Inflammatory macrophage treated with lipopolysaccharide for 1 hour (primary cell): ENCODE measurements at places on chromosomes 3 and 15.

DNA sequence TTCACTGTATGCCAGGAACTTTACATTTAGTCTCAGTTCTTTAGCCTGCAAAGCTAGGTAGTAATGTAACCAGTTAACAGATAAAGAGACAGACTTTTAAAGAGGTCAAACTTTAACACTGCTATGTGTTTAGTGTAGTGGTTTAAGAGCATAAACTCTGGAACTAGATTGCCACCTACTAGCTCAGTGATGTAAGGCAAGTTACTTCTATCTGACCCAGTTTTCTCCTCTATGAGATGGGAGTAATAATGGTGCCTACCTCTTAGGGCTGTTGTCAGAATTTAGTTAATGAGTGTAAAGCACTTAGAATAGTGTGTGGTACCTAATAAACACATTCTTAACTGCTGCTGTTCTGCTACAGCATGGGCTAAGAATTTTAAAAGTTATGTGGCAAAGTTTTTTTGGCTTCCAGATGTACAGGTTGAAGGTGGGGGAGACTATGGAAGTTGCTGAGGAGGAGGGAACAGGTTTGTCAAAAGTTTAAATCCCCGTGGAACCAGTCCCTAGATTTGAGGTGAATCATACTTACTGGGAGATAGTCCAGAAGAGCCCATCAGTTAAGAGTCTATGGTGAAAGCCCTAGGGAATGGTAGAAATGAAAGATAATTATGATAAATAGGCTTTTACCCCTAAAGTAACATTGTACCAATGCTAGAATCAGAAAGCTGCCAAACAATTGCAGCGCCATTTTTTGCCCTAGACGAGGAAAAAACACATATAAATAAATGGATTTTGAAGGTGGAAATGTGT is 13.9 kb downstream of the TSC22D2 start:
- no peak for DNase-seq

- DNase-seq, result no peak
These were observed 10.2 kb upstream of the TMEM212 start for GRCh38 chr3:171832989-171833388.

DNA sequence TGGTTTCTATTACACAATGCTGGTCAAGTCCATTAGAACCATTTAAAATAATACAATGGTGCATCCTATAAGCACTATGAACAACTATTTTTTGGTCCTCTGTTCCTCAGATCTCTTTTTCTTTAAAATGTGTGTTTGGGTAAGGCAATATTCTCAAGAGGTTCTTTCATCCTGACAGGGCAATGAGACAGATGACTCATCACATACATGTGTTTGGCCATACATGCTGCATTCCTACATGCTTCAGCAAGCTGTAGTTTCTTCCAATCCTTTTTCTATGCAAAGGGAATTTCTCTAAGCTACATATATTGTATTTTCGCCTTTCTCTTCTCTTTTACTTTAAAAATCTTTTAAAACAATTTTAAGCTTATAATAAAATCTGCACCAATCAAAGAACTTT is 52.7 kb downstream of the OTOL1 start:
- no peak for DNase-seq

DNA sequence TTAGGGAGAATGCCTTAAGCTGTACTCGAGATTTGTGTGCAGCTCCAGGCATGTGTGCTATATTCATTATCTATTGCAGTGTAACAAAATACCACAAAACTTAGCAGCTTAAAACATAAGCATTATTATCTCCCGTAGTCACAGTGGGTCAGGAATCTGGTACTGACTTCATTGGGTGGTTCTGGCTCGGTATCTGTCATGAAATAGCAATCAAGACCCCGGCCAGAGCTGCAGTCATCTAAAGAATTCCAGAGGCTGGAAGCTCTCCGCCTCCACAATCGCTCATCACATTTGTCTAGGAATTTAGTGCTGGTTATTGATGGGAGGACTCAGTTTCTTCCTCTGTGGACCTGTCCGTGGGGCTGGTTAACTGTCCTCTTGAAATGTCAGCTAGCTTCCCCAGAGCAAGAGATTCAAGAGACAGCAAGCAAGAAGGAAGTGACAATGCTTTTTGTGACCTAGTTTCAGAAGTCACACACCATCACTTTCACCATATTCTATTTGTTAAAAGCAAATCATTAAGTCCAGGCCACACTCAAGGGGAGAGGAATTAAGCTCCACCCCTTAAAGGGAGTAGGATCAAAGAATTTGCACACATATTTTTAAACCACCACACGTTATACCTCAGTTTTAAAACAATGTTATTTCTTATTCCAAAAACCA is 76.1 kb downstream of the TOP2B start:
- DNase-seq, result no peak

- DNase-seq, result no peak
These were observed 810.3 kb downstream of the ROBO1 start for GRCh38 chr3:78957456-78957855.

- DNase-seq, result no peak
These were observed 279.0 kb upstream of the VEPH1 start for GRCh38 chr3:157782236-157782635.

- no peak for DNase-seq
These were observed 979.0 kb downstream of the TUSC7 start for GRCh38 chr3:117688583-117688982.

DNA sequence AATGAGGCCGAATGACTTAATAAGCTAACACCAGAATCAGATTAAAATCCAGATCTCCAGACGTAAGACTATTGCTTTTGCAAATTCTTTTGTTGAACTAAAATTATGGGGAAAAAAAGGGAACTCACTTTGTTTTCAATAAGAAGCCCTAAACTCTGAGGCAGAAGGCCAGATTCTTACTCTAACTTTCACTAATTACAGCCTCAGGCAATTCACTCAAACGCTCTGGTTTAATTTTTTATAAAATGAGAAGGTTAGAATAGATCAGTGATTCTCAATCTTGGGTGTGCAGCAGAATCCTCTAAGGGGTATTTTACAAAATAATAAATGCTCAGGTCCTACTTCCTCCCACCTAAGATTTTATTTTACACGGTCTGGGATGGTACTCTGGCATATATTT is 38.1 kb downstream of the C3orf70 start:
- DNase-seq, result no peak

DNA sequence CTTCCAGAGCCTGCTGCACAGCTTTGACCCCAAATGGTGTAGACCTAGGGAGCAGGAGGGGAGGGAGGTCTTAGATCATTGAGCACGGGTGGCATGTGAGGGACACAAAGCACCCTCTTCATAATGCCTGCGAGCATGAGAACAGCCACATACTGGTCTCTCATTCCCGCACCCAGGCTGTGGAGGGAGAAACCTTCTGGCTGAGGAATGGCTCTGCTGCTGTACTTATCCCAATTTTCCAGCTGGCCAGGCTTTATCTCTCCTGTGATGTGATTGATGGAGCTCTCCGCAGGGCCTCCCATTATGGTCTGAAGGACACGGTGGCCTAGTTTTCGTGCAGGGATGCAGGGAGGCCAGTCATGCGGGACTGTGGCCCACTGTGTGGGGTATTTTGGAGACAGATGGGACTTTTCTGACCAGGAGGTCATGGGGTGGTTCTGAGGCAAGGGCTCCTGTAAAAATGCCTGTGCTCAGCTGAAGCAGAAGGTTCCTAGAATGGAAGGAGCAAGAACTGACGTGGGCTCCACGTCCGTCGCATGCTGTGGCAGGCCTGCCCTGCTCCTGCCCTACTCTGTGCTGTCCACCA is 251.5 kb downstream of the PLCL2 start:
- DNase-seq, result no peak

DNA sequence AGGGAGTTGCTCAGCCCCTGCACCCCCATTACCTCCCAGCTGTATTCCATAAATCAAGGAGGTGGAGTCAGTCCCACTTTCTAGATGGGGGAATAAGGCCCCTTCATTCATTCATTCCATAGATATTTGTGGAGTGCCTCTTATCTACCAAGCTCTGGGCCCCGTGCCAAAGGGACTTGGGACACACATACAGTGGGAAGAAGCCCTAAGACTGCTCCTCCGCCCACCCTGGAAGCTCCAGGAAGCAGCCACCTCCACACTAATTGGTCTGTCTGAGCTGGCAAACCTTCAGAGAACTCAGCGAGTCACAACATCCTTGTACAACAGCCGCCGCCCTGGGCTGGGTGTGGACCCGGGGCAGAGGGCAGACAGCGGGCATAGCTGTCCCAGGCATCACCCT is 6.4 kb downstream of the STRA6 start:
- peak; percentile 86 for DNase-seq

DNA sequence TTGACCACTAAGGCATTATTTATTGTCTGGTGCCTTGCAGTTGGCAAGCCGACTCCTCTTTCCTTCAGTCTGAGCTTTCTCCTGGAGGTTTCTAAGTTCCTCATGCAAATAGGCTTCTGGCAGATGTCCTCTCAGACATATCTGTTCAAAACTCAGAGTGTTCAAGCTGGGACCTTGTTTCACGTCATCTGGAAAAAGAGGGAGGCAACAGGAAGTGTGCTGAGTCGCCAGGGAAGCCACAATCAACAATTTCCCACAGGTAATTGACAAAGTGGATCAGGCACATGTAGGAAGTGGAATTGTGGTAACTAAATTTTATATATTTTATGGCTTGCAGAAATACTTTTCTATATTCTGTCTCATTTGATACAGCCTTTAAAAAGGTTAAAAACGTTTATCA is 14.6 kb downstream of the SCG5 start:
- DNase-seq, result no peak

DNA sequence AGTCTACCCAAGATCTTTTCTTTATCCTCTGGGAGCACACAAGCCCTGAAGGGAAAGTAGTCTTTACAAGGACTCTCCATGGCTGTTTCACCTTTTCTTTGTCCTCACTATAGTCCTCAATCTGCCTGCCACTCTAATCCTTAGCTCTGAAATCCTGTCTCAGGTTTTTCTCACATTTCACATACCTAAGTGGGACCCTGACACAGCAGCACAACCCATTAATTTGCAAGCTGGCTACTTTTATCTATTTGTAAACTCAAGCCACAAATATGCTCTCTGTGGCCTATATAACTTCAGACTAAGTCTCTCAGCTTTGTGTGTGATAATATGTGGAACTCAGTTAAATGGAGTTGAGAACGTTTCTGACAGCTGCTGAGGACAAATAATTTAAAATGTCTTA is 19.8 kb downstream of the SIN3A start:
- DNase-seq, result no peak

- no peak for DNase-seq
These were observed 228.5 kb downstream of the UNC13C start for GRCh38 chr15:54206586-54207321.

DNA sequence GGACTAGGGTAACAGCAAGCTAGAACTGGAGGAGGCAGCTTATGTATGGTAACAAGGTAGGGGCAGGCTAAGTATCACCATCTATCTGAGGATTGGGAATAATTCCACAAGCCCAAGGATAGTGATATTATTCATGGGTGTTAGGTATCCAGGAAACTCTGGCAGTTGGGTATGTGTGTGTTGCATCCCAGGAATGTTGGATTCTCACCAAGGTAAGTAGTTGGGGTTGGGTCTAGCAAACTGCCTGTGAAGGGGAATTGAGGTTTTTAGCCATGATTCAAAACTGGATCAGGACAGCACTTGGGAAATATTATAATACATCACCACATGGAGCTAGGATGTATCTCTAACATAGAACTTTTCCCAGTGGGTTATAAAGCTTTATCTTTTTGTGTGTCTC is 626.4 kb upstream of the GOLIM4 start:
- no peak for DNase-seq

DNA sequence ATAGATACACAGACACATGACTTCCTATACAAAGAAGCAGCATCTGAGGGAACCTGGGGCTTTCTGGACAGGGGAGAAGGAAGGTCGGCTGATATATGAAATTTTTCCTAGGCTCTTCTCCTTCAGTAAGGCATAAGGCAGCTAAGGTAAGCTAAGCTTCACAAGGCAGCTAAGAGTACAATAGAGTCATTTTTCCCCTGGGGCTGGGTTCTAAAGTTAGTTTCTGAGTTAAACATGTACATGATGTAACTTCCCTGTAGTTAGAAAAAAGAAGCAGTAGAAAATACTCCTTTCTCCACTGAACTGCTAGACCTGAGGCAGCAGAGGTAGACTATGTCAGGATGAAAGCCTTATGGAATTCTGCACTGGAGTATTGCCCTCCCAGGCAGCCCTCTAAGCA is 109.6 kb downstream of the PLD1 start:
- no peak for DNase-seq

GRCh38 chr15:77846986-77847385 is 214.3 kb upstream of the LINGO1 start:
- no peak for DNase-seq

DNA sequence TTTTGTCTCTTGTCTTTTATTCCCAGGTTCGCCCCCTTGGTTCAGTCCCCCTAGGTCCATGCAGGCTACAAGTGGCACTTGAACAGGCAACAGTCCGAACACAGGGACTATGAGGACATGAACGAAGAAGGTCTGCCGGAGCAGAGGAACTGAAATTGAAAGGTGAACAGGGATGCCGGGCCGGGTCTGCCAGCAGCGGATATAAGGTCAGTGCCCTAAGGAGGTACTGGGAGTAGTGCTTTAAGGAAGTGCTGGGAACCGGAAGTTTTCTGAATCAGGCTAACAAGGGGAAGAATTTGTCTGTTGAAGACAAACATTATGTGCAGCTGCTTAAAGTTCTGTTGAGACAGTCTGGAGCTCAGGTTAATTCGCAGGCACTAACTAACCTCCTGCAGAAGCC is 46.8 kb downstream of the LSM3 start:
- DNase-seq, result peak; percentile 21

DNA sequence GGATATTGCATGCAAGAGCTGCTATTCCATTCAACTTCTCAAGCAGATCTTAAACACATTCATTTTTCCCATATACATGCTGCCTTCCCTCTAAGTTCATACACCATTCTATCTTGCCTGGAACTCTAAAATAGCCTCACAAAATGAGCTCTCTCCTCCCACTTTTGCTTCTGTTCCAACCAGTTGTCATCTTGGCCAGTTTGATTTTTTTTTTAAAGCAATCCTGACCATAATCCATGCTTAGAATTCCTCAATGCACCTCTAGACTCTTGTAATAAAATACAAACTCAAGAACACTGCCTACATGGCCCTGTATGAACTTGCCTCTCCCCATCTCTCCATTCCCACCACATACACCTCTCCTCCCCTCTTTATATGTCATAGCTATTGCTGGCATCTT is 68.6 kb upstream of the NPHP3 start:
- no peak for DNase-seq

DNA sequence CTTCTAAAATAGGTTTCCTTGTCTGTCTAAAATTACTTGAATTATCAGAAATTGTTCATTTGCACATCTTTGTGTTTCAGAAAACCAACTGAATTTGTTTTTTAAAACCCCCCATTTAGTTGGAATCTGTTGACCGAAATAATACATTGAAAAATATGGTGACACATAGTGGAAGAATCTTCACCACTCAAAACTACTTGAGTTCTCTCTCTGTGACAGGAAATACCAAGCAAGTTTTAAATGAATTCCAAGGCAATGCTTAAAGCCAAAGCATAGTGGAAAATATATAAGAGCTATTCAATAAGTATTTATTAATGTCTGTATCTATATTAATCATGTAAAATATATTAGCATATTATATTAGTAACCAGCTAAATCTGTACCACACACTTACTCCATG is 224.9 kb upstream of the COL8A1 start:
- DNase-seq, result no peak

DNA sequence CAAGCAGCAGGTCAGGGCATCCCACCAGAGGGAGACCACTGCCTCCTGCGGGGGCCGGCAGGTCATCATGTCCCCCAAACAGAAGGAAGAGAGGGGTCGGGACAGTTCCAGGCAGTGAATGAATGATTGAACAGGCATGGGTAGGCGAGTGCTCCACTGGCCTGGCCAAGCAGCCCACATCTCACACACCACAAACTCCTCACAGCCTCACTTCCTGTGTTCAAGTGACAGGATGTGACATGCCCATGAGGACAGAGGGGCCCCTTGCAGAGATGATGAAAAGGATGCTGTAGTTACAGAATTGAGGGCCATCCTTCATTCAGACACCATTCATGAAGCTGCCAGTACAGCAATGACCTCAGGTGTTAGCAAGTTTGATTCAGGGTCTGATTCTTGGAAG is 3.7 kb downstream of the IQSEC1 start:
- peak; percentile 10 for DNase-seq
